Cerebellum (tissue), 4 donors: ENCODE measurements at places on chromosomes 6 and 20.

DNA sequence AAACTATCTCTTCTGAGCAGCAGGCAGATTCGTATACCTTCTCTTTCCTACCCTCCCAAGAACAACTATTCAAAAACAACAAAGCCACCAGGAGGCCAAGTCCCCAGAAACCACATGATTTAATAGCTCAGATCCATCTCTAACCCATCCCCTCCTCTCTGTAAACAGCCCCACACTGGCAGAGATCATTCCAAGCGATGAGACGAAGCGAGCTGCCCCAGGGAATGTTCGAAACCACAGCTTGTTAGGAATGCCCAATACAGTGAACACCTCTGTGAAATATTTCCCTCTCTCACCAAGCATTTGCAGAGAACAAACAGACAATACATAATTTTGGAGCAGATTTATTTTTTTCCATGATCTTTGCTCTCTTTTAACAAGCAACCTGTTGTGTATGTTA is 231.8 kb downstream of the SOD2 start:
- no peak for DNase-seq

DNA sequence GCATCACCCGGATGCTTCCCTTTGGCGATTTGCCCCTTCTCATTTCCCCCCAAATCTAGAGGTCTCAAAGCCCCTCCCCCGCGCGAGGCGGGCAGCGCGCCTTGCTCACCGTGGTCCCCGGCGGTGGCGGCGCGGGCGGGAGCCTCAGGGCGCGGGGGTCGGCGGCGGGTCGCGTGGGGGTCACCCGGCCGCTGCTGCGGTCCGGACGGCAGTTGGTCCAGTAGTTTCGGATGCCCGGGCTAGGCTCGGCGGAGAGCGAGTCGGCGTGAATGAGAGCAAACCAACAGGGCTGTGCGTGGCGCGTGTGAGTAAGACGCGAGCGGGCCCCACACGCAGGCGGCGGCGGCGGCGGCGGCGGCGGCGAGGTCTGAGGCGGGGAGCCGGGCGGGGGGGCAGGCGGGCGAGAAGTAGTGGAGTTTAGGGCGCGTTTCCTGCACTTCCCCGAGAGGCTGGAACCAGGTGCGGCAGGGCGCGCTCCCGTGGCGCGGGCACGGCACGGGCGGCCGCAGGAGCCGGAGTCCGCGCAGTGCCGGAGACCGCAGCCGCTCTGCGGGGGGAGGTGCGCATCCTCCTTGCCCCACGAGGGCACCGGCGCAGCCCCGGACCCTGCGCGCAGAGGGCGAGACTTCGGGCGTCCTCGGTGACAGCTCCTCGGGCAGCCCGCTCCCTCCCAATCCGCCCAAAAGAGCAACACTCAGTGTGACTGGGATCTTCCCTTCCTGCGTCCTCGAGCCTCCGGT is 567 bp downstream of the HS3ST5 start:
- no peak for DNase-seq

DNA sequence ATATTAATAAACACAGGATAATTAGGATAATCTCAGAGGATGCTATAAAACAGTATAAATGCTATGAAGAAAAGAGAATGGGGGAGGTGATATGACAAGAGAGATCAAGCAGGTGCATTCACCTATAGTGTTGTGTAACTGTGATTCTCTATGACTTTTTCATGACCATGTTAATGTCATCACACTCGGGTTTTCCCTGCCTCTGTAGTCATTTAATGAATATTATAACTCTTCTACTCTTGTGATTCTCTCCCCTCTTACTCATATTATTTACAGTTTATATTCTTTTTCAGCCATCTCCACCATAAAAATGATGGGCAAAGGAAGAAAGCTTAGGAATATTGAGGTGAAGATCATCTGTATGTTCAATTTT is 106.9 kb upstream of the SGK1 start:
- no peak for DNase-seq

GRCh38 chr6:150269857-150270223 is 99.0 kb upstream of the IYD start:
- DNase-seq: no peak
